ENCODE measurements at places on chromosomes 12 and 14. TPM values are rescaled to one million over a fixed set of nuclear protein-coding genes. Genes with fewer than 3 reads are reported as not detected.

The A2M gene
- 377 TPM for polyA plus RNA-seq

The DPF3 gene
- 0.17 TPM for polyA plus RNA-seq

The G2E3 gene
- polyA plus RNA-seq: 4.4 TPM

The TGM1 gene
- 11.3 TPM for polyA plus RNA-seq

The TAS2R30 gene
- polyA plus RNA-seq: 0.12 TPM

The LTBP2 gene
- polyA plus RNA-seq: 18.2 TPM

The RNASE3 gene
- 0.79 TPM for polyA plus RNA-seq

- H3K27me3 ChIP-seq: no peaks in the 10 kb centered on the region
- H3K36me3 ChIP-seq: no peaks in the 10 kb centered on the region
- no peak for DNase-seq
Observed at GRCh38 chr14:42545636-42546035, 939.0 kb downstream of the LRFN5 start.

- DNase-seq: peak; percentile 14
- no peak overlapping the region for H3K27ac ChIP-seq
- no peak overlapping the region for H3K4me3 ChIP-seq
- H3K27me3 ChIP-seq: no peaks in the 10 kb centered on the region
- H3K4me1 ChIP-seq: no peaks in the 10 kb centered on the region
- H3K36me3 ChIP-seq: no peaks in the 10 kb centered on the region
Observed at GRCh38 chr12:116996093-116996492, 85.3 kb downstream of the FBXW8 start.

GRCh38 chr12:111748151-111748672 is 18.5 kb upstream of the ALDH2 start:
- no peaks in the 10 kb centered on the region for H3K27me3 ChIP-seq
- H3K4me3 ChIP-seq: no peak overlapping the region
- peaks cover 8% of the 10 kb centered on the region for H3K36me3 ChIP-seq
- H3K27ac ChIP-seq: peak overlapping the region; percentile 54
- no peak for DNase-seq

DNA sequence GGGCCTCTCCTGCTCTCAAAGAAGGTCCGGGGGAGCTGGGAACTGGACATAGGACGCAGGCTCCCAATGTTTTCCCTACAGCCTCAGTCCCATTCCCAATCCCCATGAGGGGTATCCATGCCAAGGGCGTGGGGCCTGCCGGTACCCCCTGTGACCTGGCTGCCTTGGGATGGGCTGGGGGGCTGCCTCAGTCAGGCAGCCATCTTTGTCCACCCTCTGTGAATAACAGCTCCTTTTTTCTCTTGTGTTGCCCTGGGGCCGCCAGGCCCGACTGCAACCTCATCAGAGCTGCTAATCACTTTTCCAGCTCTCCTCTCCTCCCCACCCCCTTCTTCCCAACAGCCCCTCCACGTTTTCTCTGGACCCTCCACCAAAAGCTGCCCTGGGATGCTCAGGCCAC is 11.2 kb downstream of the FIGNL2 start:
- H3K4me1 ChIP-seq: no peaks in the 10 kb centered on the region
- no peaks in the 10 kb centered on the region for H3K27me3 ChIP-seq
- H3K4me3 ChIP-seq: no peak overlapping the region

DNA sequence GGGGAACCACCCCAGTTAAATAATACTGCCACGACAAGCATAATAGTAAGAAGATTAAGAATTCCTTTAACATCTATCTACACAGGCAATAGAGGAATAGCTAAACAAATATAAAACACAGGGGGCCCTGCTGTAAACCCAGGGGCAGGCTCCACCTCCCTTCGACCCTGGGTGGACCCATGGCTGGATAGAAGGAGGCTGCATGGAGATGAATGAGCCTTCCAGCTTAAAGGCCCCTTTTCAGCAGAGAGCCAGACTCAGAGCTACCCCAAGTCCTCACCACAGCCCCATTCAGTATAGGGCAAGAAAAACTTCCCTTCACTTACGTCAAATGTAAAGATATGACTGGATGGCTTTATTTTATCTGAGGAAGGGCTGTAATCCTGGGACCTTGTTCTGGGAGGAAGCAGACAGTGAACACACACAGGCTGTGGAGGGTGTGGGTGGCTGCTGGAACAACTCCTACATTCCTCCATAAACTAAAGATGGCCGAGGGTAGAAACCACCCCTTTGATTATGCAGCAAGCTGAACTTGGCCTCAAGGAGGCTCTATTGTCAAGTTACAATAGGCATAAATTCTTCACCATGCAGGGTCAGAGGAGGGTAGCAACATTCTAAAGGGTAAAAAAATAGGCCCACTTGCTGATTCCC is 30.4 kb downstream of the NUAK1 start:
- peak; percentile 46 for DNase-seq
- H3K27ac ChIP-seq: peak overlapping the region; percentile 87
- H3K4me3 ChIP-seq: no peak overlapping the region
- H3K4me1 ChIP-seq: peaks cover 56% of the 10 kb centered on the region
- H3K27me3 ChIP-seq: no peaks in the 10 kb centered on the region

GRCh38 chr12:119959435-119959834 is 29.6 kb upstream of the BICDL1 start:
- H3K27ac ChIP-seq: no peak overlapping the region

GRCh38 chr12:5882511-5883190 is 62.4 kb downstream of the ANO2 start:
- no peaks in the 10 kb centered on the region for H3K27me3 ChIP-seq
- no peaks in the 10 kb centered on the region for H3K36me3 ChIP-seq
- no peaks in the 10 kb centered on the region for H3K4me1 ChIP-seq

DNA sequence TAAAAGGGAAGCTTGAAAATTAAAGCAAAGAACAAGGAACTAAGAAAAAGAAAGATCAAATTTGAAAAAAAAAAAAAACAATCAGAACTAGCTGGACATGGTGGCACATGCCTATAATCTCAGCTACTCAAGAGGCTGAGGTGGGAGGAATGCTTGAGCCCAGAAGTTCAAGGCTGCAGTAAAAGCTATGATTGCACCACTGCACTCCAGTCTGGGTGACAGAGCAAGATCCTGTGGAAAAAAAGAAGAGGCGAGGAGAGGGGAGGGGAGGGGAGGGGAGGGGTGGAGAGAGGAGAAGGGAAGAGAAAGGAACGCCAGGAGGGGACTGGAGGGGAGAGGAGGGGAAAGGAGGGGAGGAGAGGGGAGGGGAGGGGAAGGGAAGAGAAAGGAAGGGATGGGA is 43.0 kb downstream of the EEA1 start:
- no peaks in the 10 kb centered on the region for H3K4me1 ChIP-seq
- H3K27me3 ChIP-seq: no peaks in the 10 kb centered on the region
- no peak for DNase-seq
- no peak overlapping the region for H3K4me3 ChIP-seq
- H3K36me3 ChIP-seq: peaks cover 3% of the 10 kb centered on the region

GRCh38 chr14:69073915-69074314 is 79.0 kb downstream of the DCAF5 start:
- peaks cover 3% of the 10 kb centered on the region for H3K4me1 ChIP-seq
- H3K27ac ChIP-seq: no peak overlapping the region
- no peak for DNase-seq
- peaks cover 6% of the 10 kb centered on the region for H3K36me3 ChIP-seq
- no peaks in the 10 kb centered on the region for H3K27me3 ChIP-seq

GRCh38 chr12:68276402-68276930 is 23.1 kb upstream of the IL22 start:
- no peak for DNase-seq
- H3K36me3 ChIP-seq: no peaks in the 10 kb centered on the region
- no peak overlapping the region for H3K27ac ChIP-seq
- no peaks in the 10 kb centered on the region for H3K27me3 ChIP-seq
- H3K4me3 ChIP-seq: no peak overlapping the region

DNA sequence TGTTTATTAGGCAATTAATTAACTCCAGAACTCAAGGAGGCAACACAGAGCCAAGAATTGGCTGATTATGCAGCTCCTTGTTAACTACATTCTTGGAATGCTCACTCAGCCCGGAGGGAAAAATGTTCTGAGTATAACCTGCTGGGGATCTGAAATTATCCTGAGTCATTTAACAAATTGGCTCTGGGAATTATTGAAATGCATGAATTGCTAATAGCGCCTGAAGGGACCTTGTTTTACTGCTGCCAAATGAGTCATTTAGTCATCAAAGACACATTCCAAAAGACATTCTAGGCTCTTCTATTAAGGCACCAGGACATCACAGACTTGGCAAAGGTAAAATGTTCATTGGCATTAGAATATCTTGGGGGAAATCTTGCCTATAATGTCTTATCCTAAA is 13.0 kb downstream of the TMEM52B start:
- no peak overlapping the region for H3K4me3 ChIP-seq
- no peaks in the 10 kb centered on the region for H3K27me3 ChIP-seq
- no peak for DNase-seq
- H3K27ac ChIP-seq: no peak overlapping the region
